ENCODE measurements at places on chromosomes 13 and 19. TPM values are rescaled to one million over a fixed set of nuclear protein-coding genes. Genes with fewer than 3 reads are reported as not detected.

PNMA8B gene
- 3.8 TPM for total RNA-seq

ZIC2 gene
- total RNA-seq: 0.10 TPM

AKAP8 gene
- 33.6 TPM for total RNA-seq

PSG11 gene
- not detected for total RNA-seq

TINCR gene
- 0.43 TPM for total RNA-seq

GRCh38 chr13:57314897-57315520 is 148.0 kb downstream of the PRR20E start:
- DNase-seq: no peak

DNA sequence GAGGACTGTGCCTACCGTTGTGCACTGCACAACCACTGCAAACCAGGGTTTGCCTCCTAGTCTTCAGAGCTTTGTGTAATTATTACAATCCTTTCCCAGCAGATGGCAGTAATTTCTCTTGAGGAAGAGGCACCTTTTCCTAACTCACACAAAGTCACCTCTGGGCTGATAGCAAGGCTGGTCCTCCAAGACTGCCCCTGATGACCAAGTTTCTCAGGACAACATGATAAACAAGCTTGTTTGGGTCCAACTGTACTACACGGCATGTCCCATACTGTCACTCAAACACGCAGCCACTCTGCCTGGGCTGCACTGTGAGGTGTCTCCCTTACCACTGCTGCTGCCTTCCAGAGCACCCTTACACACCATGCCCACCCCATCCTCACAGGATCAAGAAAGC is 39.3 kb downstream of the RFXAP start:
- no peak for DNase-seq

GRCh38 chr13:46756977-46757376 is 40.0 kb downstream of the ESD start:
- DNase-seq: no peak

DNA sequence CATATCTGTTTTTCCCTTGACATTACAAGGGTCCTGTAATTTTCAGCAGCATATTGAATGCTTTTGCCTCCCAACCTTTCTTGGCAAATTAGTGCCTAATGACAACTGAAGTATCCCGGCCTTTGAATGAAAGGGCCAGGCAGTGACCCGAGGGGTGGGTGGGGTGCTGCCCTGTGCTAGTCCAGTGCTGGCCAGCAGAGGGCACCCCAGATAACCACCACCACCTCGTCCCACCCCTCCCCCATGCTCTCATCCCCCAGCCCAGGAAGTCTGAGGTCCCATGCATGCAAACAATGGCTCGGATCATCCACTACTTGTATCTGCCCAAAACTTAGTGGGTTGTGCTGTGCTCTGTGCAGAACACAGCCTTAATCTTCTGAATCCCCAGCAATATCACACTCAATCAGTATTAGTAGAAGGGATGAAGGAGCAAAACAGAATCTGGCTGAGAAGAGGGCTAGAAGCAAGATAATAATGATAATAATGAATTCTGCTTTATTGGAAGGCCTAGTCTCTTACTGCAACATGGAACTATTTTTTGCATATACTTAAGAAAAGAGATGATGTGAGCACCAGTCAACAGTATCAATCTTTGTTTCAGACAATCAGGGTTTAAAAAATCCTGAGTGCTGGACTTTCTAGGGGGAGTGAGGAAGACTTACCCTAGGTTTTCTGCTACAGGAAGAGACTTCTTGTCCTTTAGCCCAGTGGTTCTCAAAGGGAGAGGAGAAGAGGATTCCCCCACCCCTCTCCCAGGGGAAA is 3.8 kb downstream of the ATP12A start:
- DNase-seq: no peak

DNA sequence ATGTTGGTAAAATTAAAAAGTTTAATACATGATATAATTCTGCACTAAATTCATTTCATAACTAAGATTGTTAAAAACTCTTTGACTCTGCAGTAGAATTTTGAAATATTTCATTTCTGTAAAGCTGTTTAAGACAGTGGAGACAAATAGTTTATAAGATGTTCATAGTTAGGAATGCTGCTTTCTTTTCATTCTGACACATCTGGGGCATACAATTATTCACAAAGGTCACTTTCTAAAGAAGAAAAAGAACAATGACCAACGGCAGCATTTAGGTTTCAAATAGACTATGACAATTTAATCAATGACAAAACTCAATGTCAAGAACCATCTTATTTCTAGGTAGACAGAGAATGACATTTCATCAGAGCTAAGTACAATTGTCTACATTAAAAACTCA is 1422.1 kb downstream of the PCDH9 start:
- DNase-seq: no peak

DNA sequence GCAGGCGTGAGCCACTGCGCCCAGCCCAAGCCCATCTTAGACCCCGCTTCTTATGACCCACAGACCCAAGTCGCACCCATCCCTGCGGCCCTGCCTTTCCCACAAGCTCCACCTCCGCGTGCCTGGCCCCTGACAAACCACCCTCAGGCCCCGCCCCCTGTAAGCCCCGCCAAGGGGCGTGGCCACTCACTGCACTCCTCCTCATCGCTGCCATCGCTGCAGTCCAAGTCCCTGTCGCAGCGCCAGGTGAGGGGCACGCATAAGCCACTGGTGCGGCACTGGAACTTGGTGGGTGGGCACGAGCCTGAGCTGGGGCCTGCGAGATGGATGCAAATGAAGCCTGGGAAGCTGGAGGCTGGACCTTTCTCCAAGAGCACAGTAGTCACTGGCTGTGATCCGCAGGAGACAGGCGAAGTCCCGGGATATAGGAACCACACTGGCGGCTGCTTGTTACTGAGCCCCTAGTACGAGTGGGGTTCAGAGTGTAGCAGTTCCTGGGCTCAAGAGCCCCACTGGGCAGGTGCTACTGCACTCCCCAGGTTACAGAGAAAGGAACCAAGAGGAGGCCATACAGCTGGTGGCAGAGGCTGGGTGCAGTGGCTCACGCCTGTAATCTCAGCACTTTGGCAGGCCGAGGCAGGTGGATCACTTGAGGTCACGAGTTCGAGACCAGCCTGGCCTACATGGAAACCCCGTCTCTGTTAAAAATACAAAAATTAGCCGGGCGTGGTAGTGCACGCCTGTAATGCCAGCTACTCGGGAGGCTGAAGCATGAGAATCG is 3.1 kb downstream of the CD320 start:
- DNase-seq: peak; percentile 70

GRCh38 chr13:40981361-40981760 is 37.8 kb downstream of the ELF1 start:
- no peak for DNase-seq

DNA sequence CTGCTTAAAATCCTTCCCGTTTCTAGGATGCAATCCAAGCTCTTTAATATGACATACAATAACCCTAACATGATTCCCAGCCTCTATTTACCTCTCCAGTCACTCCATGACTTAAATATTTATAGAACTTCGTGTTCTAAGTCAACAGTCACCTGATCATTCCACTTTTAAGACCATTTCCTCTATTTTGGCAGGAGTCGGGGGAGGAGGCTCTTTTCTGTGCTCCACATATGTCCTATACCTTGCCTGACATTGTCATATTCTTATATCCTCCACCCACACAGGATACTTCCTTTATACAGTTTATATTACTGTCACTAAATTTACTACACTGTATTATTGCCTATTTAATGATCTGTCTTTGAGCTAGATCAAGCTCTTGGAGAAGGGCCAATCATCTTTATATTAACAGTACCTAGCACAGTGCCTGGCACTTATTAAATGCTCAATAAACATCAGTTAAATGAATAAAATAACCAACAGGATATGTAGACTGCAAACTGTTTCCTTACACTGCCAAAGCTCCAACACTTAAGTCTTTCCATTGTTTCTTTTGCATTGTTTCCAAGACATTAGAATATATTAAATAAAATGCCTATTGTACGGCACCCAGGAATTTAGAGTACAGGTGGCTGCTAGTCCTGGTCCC is 2.7 kb downstream of the ARGLU1 start:
- DNase-seq: no peak

All from posterior vena cava (tissue), 2 donors.